ENCODE measurements at places on chromosomes 2 and 18.

GRCh38 chr18:45805551-45805950 lies 19.9 kb upstream of the SIGLEC15 start:
- no peak for DNase-seq

DNA sequence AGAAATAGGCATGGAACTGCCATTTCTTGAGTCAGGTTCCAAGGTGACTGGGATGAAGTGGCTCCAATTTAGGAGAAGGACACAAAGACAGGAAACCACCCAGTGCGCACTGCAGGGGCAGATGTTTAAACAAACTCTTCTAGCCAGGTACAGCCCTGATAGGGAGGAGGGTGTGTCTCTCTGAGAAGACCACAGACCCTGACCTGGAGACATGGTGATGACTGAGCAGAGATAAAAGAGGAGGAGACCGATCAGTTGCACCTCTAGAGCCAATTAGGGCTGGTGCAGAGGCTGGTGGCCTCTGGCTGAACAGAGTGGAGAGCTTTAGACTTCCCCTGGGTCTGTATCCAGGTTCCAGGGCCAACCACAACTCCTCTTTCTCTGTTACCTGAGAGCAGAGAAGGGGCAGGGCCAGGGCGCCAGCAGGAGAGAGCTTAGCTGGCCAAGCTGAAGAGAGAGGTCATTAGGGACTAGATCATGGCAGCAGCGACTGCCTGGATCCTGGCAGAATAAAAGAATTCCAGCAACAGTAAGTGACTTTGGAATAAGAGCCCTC lies 5.4 kb upstream of the SPOPL start:
- DNase-seq: no peak

DNA sequence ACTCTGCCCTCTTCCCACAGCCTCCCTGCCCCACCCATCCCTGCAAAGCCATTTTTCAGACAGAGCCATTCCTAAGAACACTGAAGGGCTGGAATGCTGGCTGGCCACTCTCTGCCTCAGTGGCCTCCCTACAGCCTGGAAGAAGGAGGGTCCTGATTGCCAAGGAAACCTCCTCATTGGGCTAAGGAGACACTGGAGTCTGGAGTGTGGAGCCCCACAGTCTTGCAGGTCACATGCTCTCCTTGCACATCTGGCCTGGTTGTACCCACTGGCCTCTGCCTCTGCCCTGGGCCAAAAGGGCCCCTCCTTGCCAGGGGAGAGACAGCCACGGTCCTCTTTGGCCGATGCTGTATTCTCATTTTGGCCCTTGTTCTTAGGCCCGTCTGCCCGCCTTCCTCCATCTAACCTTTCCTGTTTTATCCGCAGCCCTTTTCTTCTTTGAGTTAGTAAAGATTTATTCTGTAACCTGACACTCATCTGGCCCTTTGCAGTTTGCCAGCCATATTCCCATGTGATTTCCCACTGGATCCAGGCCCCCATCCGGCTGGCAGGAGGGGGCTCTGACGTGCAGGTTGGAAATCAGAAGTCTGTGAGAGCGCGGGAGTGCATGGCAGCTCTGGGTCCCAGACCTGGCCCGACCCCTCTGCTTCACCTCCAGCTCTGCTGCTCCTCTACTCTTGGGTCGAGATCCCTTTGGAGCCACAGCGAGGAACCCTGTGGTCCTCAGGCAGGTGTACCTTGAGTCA lies 11.0 kb upstream of the CATIP start:
- DNase-seq: no peak

GRCh38 chr2:20689428-20690264 lies 22.7 kb downstream of the GDF7 start:
- DNase-seq: no peak

DNA sequence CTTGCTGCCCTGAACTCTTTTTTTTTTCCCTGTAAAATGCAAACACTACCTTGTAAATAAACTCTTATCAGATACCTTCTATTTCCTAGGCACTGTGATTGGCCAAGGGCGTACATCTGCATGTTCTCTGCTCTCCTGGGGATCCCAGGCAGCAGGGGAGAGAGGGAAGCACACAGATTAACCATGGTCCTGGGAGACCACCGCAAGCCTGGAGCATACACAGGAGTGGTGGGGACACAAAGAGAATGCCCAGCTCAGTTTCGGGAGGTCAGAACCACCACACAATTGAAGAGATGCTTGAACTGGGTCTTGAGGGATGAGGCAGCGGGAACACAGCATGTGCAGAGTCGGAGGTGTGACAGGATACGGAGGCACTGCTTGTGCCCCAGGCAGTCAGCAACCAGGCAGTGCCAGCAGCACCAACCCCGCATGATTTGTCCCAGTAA lies 2.1 kb downstream of the GREB1 start:
- no peak for DNase-seq

- no peak for DNase-seq
Observed at GRCh38 chr2:15407666-15408065, 153.5 kb downstream of the NBAS start.

DNA sequence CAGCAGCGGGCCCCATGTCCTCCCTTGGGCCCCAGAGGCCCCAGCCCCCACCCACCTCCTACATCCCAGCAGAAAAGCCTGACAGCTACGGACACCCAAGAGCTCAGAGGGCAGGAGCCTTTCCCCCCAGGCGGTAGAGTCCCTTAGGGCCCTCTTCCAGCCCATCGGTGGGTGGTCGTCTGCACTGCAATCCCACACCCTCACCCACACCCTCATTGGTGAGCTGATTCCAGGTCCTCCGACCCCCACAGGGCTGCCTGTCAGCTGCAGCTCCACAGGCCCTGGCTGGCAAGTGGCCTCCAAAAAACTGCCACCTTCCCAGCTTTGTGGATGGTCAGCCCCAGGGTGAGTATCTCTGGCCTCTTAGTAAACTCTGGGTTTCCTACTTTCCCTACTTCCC lies 10.5 kb downstream of the TCF23 start:
- DNase-seq: no peak

GRCh38 chr2:34789169-34789568 lies 1190.1 kb upstream of the FAM98A start:
- DNase-seq: no peak

DNA sequence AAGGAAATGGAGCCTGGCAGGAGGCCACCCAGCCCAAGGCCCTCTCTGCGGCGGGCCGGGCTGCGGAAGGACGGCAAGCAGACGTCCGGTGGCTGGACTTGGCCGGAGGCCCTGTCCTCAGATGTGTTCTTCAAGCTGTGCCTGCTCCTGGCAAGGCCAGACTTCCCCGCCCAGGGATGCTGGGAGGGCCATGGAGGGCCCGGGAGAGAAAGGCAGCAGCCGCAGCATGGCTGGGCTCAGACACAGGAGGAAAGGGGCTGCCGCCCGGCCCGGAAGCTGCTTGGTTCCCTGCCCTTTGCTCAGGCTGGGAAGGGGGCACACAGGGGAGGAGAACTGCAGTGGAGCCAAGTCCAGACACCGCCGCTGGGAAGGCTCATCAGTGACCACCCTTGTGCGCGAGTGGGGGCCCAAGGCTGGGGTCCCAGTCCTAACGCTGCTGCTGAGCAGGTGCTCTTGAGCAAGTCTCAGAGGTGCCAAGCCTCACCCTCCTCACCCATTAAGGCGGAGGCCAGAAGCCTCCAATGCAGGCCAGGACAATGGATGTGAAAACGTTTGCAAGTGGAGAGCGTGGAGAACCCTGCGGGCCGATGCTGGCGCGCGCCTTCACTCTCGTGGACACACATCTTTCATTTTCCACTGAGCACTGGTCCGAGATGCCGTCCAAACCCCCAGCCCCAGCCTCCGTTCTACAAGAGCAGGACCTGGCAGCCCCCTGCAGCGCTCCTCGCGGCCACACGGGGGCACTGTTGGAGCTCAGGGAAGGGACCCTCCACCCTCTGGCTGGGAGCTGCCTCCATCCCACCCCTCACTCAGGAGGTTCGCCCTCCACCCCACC lies 7.9 kb downstream of the CROCC2 start:
- DNase-seq: peak; percentile 34

DNA sequence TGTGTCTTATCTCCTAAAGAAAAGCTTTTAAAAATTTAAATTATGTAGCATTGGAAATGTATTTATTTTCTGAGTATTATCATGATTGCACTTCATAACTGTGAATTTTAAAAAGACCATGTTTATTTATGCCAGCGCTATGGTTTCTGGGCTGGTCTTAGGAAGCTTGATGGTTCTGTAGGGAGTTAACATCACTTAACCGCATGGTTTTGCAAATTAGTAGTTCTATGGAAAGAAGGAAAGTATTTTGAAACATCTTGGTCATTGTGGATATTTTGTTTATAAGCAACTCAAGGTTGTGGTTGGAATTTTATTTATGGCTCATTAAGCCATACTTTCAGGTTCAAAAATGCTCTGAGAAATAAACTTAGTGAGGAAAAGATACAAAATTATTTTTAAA lies 549.4 kb downstream of the STK39 start:
- DNase-seq: no peak

- DNase-seq: no peak
Observed at GRCh38 chr2:175446201-175446600, 264.7 kb upstream of the ATP5MC3 start.

- DNase-seq: no peak
Observed at GRCh38 chr2:197513915-197514314, 2.0 kb upstream of the MOB4 start.

- DNase-seq: no peak
Observed at GRCh38 chr2:68089961-68090360, 27.2 kb upstream of the C1D start.

DNA sequence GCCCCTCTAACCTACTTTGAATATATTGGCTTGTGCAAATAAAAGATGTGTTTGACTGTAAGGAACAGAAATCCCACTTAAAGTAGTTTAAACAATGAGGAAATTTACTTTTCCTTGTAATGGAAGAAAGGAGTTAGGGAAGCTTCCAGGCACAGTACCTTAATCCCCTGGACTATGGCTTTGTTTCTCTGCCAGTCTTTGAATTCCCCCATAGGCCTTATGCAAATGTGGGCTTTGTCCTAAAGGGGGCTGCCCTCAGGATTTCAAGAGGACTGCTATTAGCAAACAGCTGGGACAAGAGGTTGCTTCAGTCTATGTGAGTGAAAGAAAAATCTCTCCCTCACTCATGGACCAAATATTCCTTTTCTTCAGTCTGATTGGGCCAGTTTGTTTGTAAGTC lies 255.1 kb upstream of the THSD7B start:
- no peak for DNase-seq

DNA sequence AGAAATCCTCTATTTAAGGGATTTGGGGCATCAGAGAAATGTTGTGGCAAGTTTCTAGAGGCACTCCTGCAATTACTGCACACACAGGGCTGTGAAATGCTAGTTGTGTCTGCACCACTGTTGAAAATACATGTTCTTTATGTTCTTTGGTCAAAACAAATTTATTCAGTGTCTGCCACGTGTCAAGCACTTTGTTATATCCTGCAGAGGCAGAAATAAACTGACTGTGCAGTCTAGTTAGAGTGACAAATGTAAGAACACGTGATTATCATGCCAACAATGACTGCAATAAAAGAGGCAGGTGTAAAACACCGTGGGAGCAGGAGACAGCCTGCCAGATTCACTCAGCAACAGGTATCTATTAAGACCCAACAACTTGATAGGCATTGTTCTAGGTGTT lies 423.3 kb downstream of the LRP1B start:
- no peak for DNase-seq

- peak; percentile 38 for DNase-seq
Observed at GRCh38 chr18:48913201-48913600, 37.6 kb downstream of the SMAD7 start.

GRCh38 chr2:194100201-194100600 lies 1556.8 kb upstream of the SLC39A10 start:
- no peak for DNase-seq

GRCh38 chr2:191500884-191501560 lies 176.9 kb upstream of the NABP1 start:
- DNase-seq: no peak

Measured in stimulated activated CD4-positive, alpha-beta T cell treated with anti-CD3 and anti-CD28 coated beads, TNF-alpha, amount 100 ng/mL, for 4 hours (primary cell).